ENCODE measurements at places on chromosomes 4 and X. TPM values are rescaled to one million over a fixed set of nuclear protein-coding genes. Genes with fewer than 3 reads are reported as not detected.

DNA sequence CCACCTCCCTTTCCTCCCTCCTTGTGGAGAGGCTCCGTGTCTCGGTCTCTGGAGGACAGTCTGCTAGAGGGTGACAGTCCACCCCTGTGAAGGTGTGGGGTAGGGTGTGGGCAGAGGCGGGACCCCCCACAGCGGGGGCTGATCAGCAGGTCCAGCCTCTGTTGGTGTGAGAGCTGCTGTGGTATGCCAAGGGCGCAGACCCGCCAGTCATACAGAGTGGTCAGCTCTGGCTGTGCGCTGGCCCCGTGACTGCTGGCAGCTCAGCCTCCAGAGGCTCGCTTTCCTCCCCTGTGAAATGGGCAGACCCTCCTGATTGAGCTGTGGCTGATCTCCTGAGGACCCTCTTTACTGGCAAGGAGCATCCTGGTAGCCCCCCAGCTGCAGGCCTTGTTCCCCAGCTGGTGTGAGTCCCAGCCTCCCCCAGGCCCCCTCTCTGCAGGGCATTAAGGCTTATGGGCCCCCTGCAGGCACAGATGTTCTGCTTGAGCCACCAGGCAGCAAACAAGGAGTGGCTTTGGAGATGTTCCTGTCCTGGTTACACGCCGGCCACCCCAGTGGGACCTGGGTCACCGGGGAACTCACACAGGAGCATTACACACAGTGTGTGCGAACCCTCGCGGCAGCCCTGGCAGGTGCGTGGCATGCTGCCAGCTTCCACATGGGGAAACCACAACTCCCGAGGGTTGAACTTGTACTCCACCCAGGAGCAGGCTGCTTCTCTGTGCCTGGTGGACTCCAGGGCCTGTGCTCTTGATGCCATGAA lies 76.8 kb downstream of the PPP2R2C start:
- H3K36me3 ChIP-seq = no peaks in the 10 kb centered on the region
- H3K4me3 ChIP-seq = no peak overlapping the region
- H3K4me1 ChIP-seq = no peaks in the 10 kb centered on the region
- peaks cover 9% of the 10 kb centered on the region for H3K27me3 ChIP-seq

PLS3 gene
- total RNA-seq = 0.53 TPM

DNA sequence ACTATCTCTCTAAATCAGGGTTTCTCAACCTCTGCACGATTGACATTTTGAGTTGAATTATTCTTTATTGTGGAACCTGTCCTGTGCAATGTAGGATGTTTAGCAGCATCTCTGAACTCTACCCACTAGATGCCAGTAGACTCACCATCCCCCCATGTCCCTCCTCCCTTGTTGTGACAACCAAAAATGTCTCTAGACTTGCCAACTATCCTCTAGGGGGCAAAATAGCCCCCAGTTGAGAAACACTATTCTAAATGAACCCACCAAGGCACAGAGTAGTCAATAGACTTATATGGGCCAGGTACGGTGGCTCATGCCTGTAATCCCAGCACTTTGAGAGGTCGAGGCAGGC lies 49.1 kb upstream of the GAB1 start:
- H3K36me3 ChIP-seq = no peaks in the 10 kb centered on the region
- no peaks in the 10 kb centered on the region for H3K27me3 ChIP-seq
- DNase-seq = no peak
- H3K4me3 ChIP-seq = no peak overlapping the region
- no peak overlapping the region for H3K27ac ChIP-seq

LSM6 gene
- total RNA-seq = 54.7 TPM

XK gene
- 0.08 TPM for total RNA-seq

GRCh38 chrX:153766871-153767673 lies 3.0 kb downstream of the PLXNB3 start:
- peak overlapping the region; percentile 87 for H3K27ac ChIP-seq
- peaks cover 9% of the 10 kb centered on the region for H3K4me1 ChIP-seq
- DNase-seq = peak; percentile 23

NLGN3 gene
- total RNA-seq = 1.9 TPM

UGT2A1 gene
- not detected for total RNA-seq

DNA sequence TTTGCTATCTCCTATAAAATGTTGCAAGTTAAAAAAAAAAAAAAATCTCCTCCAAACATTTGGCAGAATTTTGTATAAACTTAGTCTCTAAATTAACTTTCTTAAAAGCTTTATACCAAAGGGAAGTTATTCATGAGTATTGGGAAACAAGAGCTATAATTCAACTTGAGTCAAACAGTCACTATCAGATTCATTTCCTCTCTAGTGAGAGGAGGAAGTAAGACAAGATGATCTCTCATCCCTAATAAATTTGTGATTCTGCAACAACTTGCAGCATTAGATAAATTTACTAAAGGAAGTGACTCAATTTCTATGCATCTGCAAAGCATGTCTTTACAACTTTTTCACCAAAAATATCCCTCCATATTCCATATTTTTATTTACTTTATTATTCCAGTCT lies 135.4 kb upstream of the GNPDA2 start:
- no peaks in the 10 kb centered on the region for H3K27me3 ChIP-seq
- DNase-seq = no peak
- H3K36me3 ChIP-seq = no peaks in the 10 kb centered on the region
- H3K4me3 ChIP-seq = no peak overlapping the region

DNA sequence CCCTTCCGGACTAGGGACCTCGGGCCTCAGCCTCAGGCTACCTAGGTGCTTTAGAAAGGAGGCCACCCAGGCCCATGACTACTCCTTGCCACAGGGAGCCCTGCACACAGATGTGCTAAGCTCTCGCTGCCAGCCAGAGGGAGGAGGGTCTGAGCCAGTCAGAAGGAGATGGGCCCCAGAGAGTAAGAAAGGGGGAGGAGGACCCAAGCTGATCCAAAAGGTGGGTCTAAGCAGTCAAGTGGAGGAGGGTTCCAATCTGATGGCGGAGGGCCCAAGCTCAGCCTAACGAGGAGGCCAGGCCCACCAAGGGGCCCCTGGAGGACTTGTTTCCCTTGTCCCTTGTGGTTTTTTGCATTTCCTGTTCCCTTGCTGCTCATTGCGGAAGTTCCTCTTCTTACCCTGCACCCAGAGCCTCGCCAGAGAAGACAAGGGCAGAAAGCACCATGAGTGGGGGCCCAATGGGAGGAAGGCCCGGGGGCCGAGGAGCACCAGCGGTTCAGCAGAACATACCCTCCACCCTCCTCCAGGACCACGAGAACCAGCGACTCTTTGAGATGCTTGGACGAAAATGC lies at the start of gene WAS:
TSS of gene WAS (plus strand) at position 389 of the 572 bp plus-strand sequence. CDS start at position 444, 55 bp downstream.
- H3K27me3 ChIP-seq = no peaks in the 10 kb centered on the region
- peaks cover 47% of the 10 kb centered on the region for H3K4me1 ChIP-seq
- H3K36me3 ChIP-seq = peaks cover 36% of the 10 kb centered on the region
- H3K27ac ChIP-seq = peak within 1 kb of the TSS; percentile 98
- DNase-seq = peak; percentile 62

GRCh38 chrX:132958091-132958703 lies at the start of gene HS6ST2:
HS6ST2 (minus strand) TSS chrX:132958629.
- no peak within 1 kb of the TSS for H3K27ac ChIP-seq
- DNase-seq = peak; percentile 27
- peak within 1 kb of the TSS; percentile 57 for H3K4me3 ChIP-seq
- H3K4me1 ChIP-seq = peaks cover 5% of the 10 kb centered on the region
- no peaks in the 10 kb centered on the region for H3K36me3 ChIP-seq

DCAF4L1 gene
- total RNA-seq = 0.23 TPM

GRCh38 chrX:18661273-18661672 lies 10.6 kb downstream of the RS1 start:
- no peaks in the 10 kb centered on the region for H3K36me3 ChIP-seq
- no peaks in the 10 kb centered on the region for H3K27me3 ChIP-seq
- H3K4me1 ChIP-seq = no peaks in the 10 kb centered on the region
- H3K27ac ChIP-seq = no peak overlapping the region
- no peak overlapping the region for H3K4me3 ChIP-seq

DNA sequence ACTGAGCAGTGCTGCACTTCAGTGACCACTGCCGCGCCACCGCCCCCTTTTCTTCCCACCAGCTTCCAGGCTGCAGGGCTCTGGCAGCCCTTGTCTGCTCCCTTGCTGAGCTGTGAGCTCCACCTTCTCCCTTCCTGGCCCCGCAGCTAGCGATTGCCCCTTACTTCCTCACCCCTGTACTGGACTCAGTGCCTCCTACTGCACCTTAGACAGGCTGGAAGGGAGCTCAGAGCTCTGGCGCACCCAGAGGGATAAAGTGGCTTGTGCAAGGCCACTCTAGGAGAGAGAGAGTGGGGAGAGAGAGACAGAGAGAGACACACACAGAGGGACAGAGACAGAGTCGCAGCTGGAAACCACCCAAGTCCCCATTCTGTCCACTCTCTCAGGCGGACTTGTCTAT lies 6.0 kb downstream of the RASL11B start:
- H3K4me1 ChIP-seq = no peaks in the 10 kb centered on the region
- H3K27me3 ChIP-seq = peaks cover 6% of the 10 kb centered on the region
- H3K27ac ChIP-seq = no peak overlapping the region
- H3K36me3 ChIP-seq = peaks cover 4% of the 10 kb centered on the region

DNA sequence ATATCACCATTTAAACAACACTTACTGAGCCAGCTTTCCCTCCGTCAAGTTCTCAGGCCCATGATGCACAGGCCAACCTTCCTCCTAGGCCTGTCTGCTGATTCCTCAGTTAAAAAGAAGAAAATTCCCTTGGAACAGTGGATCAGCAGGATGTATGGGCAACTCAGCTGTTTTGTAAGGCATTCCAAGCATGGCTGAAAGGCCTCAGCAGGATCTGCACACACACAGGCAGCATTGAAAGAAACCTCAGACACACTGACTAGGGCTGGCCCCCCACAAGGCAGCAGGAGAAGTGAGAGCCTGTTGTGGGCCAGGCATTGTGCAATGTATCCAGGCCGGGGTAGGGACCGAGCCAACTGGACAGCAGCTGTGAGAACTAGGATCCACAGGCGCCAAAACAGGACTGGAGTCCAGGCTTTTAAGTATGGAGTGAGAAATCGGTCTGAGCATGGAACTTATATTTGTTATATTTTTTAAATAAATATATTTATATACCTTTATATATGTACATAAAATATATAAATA lies 171.4 kb downstream of the NWD2 start:
- no peak for DNase-seq
- no peak overlapping the region for H3K27ac ChIP-seq
- H3K36me3 ChIP-seq = no peaks in the 10 kb centered on the region
- H3K4me3 ChIP-seq = no peak overlapping the region

- H3K36me3 ChIP-seq = no peaks in the 10 kb centered on the region
- H3K4me1 ChIP-seq = no peaks in the 10 kb centered on the region
- DNase-seq = no peak
- no peaks in the 10 kb centered on the region for H3K27me3 ChIP-seq
Observed at GRCh38 chr4:89000844-89001360, 56.1 kb downstream of the FAM13A start.

PPEF1 gene
- not detected for total RNA-seq

GRCh38 chr4:38184404-38184803 lies 224.2 kb downstream of the PTTG2 start:
- no peak for DNase-seq
- peaks cover 2% of the 10 kb centered on the region for H3K27me3 ChIP-seq
- H3K27ac ChIP-seq = no peak overlapping the region
- H3K4me1 ChIP-seq = peaks cover 5% of the 10 kb centered on the region
- no peak overlapping the region for H3K4me3 ChIP-seq
- no peaks in the 10 kb centered on the region for H3K36me3 ChIP-seq

MTMR8 gene
- total RNA-seq = 4.6 TPM

FAM9C gene
- not detected for total RNA-seq

DNA sequence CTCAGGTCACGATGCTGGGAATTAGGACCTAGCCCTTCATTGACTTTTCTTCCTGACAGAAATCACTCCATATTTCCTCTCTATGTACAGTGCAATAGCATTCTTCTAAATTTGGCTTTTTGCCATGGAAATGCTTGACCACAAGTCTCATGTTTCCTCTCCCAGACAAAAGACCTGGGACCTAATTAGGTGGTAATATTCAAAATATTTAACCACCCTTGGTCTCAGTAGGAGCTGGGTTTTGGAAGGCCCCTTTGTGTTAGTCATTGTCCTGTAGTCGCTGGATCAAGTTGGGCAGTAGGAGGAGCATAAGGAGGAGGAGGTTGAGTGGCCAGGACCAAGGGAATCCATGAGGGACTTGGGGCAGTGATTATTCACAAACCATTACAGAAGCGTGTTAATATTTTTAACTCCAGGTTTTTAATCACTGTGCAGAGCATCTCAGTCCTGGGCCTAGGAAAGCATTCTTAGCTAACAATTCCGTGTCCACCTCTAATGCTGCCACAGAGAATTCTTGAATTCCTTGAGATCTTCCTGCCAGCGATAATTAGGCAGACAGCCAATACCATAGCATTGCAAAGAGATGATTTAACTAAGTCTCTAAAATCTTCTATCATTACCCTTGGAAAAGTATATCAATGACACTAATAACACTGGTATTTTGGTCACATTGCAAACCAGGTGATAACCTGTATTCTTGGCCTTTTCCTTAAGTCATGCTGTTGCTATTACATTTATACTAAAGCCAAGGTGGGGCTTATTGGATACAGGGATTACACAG lies 25.0 kb upstream of the SHROOM4 start:
- no peaks in the 10 kb centered on the region for H3K4me1 ChIP-seq
- H3K27ac ChIP-seq = no peak overlapping the region
- no peak overlapping the region for H3K4me3 ChIP-seq
- no peaks in the 10 kb centered on the region for H3K36me3 ChIP-seq

TGIF2LX gene
- not detected for total RNA-seq

DNA sequence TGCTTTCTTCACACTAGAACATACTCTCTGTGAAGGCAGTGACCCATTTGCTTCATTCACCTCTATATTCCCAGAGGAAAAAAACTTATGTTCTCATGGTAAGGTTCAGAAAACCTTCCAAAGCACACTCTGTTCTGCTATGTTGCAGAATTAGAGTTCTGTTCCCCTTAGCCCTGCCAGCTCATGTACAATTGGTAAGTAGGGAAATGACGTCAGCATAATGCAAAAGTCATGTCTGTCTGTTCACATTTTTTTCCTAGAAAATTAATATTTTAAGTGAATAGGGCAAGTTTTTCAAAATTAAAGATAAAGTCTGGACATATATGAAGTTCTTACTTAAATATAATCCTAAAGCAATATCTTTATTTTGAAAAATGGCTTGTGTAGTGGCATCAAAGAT lies 443.6 kb downstream of the GALNTL6 start:
- H3K4me1 ChIP-seq = no peaks in the 10 kb centered on the region
- H3K27me3 ChIP-seq = no peaks in the 10 kb centered on the region
- DNase-seq = no peak
- H3K36me3 ChIP-seq = no peaks in the 10 kb centered on the region

ADH1B gene
- total RNA-seq = not detected
